Activated naive CD4-positive, alpha-beta T cell treated with Interleukin-2 at 50 U/mL for 16 hours (primary cell): ENCODE measurements at places on chromosomes 5 and 9.

- peak; percentile 46 for DNase-seq
Measured at GRCh38 chr5:77630114-77630680, 8.3 kb downstream of the OTP start.

- no peak for DNase-seq
Measured at GRCh38 chr5:34886392-34887119, 28.7 kb downstream of the RAD1 start.

DNA sequence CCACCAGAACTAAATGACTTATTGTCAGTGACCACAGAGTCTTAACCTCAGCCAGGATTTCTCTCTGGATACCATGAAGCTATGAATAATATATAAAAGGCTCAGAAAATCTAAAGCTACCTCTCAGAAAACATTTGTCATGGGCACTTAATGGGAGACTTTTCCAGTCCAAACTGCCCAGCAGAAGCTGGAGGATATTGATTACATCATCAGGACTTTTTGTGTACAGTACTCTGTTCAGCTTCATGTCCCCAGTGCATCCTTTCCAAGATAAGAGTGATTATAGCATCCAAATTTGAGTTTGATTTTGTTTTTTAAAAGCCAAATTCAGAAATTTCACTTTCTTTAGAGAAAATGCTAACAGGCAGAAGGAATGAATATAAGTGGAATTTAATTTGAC lies 123.9 kb upstream of the C6 start:
- no peak for DNase-seq

DNA sequence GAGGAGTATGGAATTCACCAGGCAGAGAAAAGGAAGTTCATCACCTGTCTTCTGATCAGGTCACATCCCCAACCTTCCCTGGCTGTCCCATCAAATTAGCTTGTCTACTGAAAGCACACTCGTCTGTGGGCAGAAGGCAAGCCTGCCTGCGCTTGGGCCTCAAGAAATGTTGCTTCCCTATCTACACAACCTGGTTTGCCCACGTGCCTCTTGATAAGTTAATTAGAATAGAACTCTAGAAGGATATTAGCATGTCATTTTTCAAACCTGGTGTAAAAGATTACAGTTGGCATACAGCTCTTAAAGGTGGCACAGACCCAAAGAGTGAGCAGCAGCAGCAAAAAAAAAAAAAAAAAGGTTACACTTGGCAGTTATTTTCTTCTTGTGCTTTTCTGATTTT lies 5.1 kb downstream of the TTC23L start:
- DNase-seq, result no peak

DNA sequence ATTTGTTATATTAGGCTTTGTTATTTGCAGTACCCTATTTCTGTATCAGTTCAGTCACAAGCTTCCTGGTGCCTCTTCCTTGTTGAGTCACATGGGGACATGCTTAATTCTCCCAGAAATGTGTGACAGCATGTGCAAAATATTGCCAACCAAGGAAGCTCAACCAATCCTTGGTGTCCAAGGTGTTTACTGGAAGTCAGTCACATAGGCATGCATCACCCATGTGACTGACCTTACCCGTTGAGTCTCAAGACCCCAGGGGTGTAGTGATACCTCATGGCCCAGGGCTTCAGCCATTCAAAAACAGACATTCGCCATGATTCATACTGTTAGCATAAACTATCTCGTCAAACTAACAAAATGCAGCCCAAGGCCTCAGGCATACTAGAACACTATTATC lies 9.3 kb upstream of the ANKDD1B start:
- DNase-seq, result no peak

DNA sequence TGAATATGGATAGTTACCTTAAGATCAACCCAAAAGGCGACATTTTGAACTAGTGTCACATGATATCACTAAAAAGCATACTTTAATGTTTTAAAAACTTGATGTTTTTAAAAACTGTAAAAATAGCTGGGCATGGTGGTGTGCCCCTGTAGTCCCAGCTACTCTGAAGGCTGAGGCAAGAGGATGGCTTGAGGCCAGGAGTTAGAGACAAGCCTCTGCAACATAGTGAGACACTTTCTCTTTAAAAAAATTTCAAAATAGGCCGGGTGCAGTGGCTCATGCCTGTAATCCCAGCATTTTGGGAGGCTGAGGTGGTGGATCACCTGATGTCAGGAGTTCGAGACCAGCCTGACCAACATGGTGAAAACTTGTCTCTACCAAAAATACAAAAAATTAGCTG lies 129.5 kb downstream of the NPR3 start:
- no peak for DNase-seq
